ENCODE measurements at places on chromosomes 2 and 18.
A peak's percentile ranks its signal among the peaks of the same experiment; 100 is the strongest.

DNA sequence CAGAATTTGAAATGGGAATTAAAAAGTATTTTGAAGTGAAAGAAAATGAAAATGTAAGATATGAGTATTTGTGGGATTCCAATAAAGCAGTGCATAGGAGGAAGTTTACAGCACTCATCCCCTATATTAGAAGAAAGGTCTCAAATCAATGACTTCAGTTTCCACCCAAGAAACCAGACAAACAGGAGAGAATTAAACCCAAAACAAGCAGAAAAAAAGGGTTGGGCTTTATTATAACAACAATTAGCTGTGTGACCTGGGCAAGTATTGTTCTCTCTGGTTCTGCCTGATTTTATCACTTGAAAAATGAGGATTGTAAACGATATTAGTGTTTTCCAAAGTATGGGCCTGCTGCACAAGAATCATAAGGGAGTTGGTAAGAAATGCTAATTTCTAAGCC is 18.3 kb upstream of the LYPD6 start:
- DNase-seq = no peak

DNA sequence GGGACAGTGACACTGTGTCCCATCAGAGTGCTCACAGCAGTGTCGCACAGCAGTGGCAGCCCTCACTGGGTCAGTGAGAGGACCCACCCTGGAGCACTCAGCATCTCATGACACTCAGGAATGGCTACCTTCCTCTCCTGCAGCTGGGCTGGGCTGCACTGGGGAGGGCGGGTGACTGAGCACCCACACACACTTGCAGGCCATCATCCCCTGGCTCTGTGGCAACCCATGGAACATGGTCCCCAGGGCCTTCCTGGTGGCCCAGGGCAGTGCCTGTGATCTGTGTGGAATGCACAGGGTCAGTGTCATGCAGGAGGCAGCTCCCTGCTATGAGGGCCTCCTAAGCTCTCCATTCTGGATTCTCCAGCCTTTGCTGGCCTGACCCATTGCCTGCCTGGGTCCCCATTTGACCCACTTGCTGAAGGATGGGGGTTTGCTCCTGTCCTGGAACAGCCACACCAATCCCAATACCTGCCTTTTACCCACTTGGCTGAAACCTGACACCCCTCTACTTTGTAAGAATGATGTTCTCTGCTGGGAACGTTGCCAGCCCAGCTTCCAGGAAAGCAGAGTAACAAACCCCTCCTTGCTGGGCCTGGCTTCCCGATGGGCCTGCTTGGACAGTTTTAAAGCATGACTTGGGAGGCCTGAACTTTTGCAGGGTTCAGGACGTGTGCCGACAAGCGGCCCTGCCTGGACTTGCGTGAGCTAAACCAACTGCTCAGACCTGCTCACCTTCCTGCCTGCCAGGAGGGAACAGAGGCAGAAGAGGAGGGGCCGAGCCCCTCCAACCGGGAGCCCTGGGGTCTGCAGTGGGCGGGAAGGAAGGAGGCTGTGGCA is 13.7 kb downstream of the HS6ST1 start:
- DNase-seq = peak; percentile 92

DNA sequence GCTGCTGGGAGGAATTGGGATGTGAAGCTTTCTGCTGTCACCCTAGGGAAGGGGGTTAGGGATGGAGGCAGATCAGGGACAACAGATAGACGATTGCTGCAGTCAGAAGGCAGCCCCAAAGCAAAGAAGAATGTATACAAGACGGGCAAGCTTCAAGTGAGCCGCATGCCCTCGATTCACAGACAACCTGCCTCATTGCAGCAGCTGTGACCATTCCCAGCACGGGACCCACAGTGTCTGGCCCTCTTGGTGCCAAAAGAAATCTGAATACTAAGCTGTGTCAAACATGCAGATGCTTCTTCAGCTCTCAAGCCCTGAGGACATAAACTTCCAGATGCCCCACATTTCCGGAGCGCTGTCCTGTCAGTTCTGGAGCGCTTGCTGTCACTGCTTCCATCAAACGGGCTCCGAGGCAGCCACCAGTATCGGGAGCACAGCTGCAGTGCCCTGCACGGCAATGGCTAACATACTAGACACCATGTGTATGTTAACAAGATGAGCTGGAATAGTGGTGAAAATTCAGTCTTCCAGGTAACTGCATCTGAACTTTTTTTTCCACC is 33.8 kb downstream of the PRELID3A start:
- DNase-seq = no peak

GRCh38 chr2:181304011-181304844 is 153.0 kb upstream of the ITGA4 start:
- DNase-seq = no peak

- no peak for DNase-seq
Observed at GRCh38 chr18:13306583-13306982, 88.0 kb downstream of the LDLRAD4 start.

GRCh38 chr2:246489-247144 is 17.2 kb downstream of the SH3YL1 start:
- peak; percentile 67 for DNase-seq

DNA sequence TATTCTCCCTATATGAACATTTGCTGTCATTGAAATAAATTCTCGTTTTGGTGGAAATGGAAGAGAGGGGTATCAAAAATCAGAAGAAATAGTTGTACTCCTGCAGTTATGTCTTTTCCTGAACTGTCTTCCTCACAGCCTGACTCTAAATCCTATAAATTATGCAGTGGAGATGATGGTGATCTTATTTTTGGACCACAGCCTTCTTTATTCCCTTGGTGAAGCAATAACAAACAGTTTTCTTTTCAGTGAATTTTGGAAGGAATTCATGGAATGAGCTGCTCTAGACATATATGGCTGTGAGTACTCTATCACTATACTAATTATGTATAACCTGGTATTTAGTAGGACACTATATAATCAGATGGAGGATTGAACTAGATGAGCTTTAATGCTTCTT is 1.7 kb upstream of the SLC25A12 start:
- DNase-seq = no peak

- no peak for DNase-seq
Observed at GRCh38 chr2:183963609-183964008, 634.7 kb upstream of the ZNF804A start.

GRCh38 chr18:46156843-46157242 is 52.7 kb downstream of the HAUS1 start:
- DNase-seq = no peak

DNA sequence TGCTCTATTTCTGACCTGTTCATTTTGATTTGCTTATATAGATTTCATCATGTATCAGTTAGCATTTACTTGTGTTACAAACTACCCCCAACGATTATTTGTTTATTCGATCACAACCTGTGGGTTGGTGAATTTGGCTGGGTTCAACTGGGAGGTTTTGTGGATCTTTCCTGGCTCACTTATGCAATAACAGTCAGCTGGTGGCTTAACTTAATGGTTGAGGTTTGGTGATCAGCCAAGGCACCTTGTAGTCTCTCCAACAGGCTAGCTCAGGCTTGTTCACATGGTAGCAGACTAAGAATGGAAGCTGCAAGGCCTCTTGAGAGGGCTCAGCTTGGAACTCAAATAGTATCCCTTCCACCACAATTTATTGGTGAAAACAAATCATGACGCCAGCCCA is 5.4 kb upstream of the PUM2 start:
- DNase-seq = no peak

- no peak for DNase-seq
Observed at GRCh38 chr2:126909781-126910180, 11.1 kb downstream of the TEX51 start.

DNA sequence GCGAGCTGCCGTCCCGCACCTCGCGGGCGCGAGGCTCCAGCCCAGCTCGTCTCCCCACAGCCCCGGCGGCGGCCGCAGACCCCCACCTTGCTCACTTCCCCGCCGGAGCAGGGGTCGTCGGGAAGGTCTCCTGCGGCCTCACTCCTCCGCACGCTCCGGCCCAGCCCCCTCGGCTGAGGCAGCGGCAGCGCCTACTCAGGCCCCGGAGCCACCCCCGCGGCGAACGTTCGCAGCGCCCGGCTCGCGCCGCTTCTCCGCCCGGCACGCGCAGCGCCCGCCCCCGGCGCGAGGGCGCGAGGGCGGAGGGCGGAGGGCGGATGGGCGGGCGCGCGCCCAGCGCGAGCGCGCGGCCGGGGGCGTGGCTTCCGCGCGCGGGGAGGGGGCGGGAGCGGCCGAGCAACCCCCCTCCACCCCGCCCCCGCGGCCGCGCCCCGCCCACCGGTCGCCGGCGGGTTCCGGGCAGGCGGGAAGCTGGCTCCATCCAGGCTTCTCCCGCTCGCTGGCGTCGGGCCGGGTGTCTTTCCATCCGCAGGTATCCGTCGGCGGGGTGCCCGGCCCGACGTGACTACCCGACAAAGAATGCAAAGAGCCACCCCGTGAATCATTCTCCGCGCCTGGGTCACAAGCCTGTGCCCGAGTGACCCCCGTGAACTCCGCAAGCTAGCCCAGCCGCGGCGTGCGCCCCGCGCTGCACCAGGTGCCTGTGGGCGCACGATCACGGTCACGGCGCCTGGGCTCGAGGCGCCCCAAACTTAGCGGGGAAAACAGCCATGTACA is at the start of gene DTNB:
Gene DTNB (minus strand): TSS at position 278 of the 777 bp plus-strand sequence. CDS start 20,917 bp downstream, outside the sequence.
- DNase-seq = peak; percentile 91

- no peak for DNase-seq
Observed at GRCh38 chr2:7539077-7539476, 621.9 kb downstream of the RNF144A start.

- DNase-seq = peak; percentile 61
Observed at GRCh38 chr2:854460-854859, 96.2 kb upstream of the SNTG2 start.

DNA sequence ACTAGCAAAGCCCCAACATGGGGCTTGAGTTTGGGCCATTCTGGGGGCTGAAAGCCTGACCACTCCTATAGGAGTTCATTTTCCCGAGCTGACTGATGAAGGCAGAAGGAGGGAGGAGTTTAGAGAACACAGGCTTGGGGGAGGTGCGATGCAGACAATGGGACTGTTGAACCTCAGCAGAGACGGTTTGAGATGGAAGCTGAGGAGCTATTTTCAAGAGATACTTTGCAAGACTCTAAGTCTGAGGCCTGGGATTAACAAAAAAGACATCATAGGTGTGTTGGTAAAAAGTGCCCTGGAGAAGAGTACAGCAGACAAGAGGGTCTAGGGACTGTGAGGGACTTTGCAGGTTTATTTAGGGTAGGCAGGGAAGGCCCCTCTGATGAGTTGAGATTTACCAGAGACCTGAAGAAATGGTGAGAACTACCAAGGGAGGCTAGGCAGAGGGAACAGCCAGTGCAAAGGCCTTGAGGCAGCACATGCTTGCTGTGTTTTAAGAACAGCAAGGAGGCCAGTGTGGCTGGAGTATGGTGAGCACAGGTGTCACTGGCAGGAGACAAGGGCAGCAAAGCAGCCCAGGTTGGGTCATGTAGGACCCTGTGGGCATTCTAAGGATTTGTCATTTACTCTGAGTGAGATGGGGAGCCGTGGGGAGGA is 31.6 kb downstream of the PCBP1 start:
- no peak for DNase-seq

GRCh38 chr2:116724550-116724949 is 1089.9 kb upstream of the DDX18 start:
- DNase-seq = no peak

DNA sequence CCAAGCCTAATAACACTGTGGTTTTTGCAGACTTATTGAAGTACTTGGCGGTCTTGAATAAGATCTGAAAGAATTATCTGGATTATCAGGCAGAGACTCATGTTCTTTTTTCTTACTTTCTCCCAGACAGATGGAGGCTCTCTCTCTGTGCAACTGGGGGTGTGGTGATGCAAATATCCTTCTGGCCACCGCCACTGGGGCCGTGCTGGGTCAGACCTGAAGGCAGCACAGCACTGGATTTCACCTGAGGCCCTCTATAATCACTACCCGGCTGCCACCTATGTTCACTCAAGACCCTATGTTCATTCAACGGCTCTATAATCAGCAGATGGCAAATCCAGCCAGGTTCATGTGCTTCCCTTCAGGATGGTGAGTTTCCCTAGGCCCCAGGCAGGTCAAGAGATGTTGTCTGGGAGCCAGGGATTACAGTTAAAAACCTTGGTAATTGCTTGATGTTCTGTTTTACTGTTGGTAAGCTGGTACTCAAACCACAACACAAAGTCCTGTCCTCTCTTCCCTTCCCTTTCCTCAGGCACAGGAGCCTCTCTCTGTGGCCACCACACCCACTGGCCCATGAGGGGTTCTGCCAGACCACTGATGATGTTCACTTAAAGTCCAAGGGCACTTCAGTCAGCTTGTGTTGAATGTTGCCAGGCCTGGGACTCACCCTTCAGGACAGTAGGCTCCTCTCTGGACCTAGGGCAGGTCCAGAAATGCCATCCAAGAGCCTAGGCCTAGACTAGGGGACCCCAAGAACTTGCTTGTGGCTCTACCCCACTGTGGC is 205.3 kb upstream of the GCFC2 start:
- DNase-seq = no peak

- DNase-seq = no peak
Observed at GRCh38 chr2:178804791-178805190, 2.4 kb downstream of the TTN start.

DNA sequence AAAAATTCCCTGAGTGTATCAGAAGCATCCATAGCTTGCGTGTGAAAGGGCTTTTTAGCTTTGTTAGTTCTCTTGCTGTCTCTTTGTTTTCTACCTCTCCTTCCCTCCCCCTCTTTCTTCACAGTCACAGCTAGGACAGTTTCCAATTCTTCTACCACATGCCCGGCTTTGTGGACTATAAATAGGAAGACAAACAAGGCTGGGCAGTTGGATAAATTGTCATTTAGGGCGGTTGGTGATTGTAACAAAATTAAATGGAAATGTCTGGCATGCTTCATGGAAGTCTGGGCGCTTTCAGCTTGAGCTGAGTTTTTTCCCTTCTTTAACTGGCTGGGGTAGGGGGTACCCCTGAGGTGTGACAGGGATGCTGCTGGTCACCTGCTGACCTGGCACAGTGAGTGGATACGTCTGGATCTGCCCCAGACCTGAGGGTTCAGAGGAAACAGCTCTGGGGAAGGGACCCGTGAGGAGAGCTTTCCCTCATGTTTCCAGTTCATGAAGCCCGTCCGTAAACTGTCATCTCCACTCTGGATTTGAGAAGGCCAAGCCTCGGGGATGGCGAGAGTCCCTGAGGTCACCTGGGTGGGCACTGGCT is 29.0 kb upstream of the GIGYF2 start:
- no peak for DNase-seq

DNA sequence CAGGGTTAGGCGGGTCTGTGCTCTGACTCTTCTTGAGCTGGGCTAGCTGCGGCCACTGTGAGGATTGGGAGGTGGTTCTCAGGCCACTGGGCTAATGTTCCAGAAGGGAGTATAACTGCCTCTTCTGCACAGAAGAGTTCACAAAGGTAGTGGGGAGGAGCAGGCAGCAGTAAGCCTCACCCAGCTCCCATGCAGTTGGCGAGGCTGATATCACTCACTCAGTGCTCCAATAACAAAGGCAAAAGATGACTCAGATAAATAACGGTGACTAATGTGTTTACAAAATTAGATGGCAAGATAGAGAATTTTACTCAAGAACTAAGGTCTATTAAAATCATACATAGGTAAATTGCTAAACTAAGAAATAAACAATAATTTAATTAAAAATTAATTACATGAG is 174.2 kb upstream of the TMEM200C start:
- DNase-seq = no peak

All from hepatocyte (in vitro differentiated cells).